ENCODE measurements at places on chromosomes 5 and 9. TPM values are rescaled to one million over a fixed set of nuclear protein-coding genes. Genes with fewer than 3 reads are reported as not detected.

- H3K4me1 ChIP-seq: peaks cover 25% of the 10 kb centered on the region
- peak overlapping the region; percentile 79 for H3K4me3 ChIP-seq
- H3K36me3 ChIP-seq: no peaks in the 10 kb centered on the region
- H3K27ac ChIP-seq: peak overlapping the region; percentile 86
- no peaks in the 10 kb centered on the region for H3K27me3 ChIP-seq
These were observed 659 bp downstream of the RAI14 start for GRCh38 chr5:34656700-34657273.

DNA sequence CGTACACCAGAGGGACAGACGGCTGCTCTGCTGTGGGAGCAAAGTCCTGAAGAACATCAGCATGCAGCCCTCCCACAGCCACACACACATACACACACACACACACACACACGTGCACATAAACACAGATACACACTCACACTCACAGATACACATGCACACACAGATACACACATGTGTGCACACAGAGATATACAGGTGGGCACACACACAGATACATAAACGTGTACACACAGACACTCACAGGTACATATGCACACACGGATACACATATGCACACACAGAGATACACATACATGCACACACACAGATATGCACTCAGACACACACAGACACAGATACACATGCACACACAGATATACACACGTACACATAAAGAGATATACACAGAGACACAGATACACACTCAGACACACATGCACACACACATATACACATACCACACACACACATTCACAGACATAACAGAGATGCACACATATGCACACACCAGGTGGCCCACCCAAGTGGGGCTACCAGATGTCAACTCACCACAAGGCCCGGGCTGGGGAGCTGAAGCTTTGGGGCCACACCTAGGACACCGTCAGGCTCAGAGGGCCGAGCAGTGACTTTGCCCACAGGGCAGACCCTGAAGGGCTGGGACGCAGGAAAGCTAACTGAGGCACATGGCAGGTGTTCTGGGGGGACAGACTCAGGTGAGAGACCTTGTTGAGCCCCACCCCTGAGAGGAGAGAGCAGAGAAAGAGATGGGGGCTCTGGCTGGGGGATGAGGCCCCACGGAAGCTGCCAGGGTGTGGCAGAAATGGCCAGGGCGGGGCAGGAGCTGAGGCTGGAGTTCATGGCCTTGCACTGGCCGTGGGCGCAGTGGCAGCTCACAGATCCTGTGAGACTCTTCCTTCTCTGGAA is 148.6 kb upstream of the PPP1R26 start:
- no peak for DNase-seq
- H3K4me1 ChIP-seq: no peaks in the 10 kb centered on the region
- H3K27ac ChIP-seq: no peak overlapping the region
- no peak overlapping the region for H3K4me3 ChIP-seq
- H3K27me3 ChIP-seq: no peaks in the 10 kb centered on the region
- H3K36me3 ChIP-seq: no peaks in the 10 kb centered on the region

The MSX2 gene
- 2.6 TPM for total RNA-seq

DNA sequence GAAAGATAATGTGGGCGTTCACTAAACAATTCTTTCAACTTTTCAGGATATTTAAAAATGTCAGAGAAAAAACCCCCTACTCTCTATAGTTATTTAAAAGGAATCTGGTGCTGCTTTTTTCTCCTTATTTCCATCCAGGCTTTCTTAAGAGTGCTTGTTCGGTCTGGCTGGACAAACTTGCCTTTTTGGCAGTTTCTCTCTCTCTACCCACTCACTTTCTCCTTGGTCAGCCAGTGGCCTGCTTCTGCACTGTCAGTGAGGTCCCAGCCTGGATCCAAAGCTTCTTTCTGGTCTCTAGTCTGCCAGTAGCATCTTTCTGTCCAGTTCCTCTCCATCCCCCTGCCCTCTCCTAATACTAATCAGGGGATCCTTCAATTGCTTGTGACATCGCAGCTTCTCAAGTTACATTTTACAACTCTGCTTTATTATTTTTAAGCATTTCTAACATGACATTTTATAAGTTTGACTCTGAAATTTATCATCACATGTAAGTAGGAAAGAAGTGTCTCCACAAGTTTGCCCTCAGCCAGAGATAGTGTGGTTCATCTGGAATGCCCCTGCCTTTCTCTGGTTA is 50.4 kb downstream of the PIK3R1 start:
- H3K4me1 ChIP-seq: no peaks in the 10 kb centered on the region
- no peaks in the 10 kb centered on the region for H3K27me3 ChIP-seq

GRCh38 chr5:41966401-41967105 is 41.5 kb downstream of the FBXO4 start:
- no peaks in the 10 kb centered on the region for H3K36me3 ChIP-seq
- no peak overlapping the region for H3K4me3 ChIP-seq
- H3K27ac ChIP-seq: no peak overlapping the region
- H3K27me3 ChIP-seq: no peaks in the 10 kb centered on the region

The ALDH1A1 gene
- 24.0 TPM for total RNA-seq

The LCN2 gene
- total RNA-seq: not detected

The PTPRD gene
- 5.5 TPM for total RNA-seq

- no peaks in the 10 kb centered on the region for H3K4me1 ChIP-seq
- H3K4me3 ChIP-seq: no peak overlapping the region
- no peaks in the 10 kb centered on the region for H3K36me3 ChIP-seq
- DNase-seq: no peak
- no peak overlapping the region for H3K27ac ChIP-seq
These were observed 38.3 kb upstream of the KCNV2 start for GRCh38 chr9:2679011-2679410.

DNA sequence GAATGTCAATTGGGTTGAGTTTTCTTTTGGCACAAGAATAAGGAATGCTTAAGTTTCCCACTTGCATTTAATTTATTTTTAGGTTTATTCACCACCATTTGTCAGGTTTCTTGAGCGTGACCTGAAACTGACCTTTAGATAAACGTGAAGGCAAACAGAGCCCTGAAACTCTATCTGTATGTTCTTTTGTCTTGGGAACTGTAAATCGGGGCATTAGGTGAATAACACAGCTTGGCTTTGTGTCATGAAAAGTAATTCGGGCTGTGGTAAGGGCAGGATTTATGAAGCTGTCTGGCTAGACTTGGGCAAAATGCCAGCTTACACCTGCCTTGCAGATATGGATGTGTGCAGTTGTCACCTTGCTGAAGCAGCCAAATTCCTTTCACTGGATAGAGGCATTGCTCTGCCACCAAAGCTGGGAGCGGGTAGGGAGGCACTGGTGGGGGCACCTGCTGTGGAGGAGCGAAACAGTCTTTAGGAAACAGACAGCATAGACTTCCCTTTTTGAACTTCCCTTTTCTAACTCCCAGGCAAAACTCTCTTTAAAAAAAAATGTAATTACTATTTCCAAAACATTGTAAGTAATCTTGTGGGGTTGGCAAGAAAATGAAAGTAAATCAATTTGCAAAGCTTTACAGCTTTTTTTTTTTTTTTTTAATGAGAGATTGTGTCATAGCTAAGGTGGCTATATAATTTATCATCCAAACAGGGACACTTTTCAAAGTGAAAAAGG is 545.2 kb downstream of the CSNK1G3 start:
- no peaks in the 10 kb centered on the region for H3K27me3 ChIP-seq
- no peak overlapping the region for H3K27ac ChIP-seq
- no peaks in the 10 kb centered on the region for H3K36me3 ChIP-seq
- no peaks in the 10 kb centered on the region for H3K4me1 ChIP-seq

DNA sequence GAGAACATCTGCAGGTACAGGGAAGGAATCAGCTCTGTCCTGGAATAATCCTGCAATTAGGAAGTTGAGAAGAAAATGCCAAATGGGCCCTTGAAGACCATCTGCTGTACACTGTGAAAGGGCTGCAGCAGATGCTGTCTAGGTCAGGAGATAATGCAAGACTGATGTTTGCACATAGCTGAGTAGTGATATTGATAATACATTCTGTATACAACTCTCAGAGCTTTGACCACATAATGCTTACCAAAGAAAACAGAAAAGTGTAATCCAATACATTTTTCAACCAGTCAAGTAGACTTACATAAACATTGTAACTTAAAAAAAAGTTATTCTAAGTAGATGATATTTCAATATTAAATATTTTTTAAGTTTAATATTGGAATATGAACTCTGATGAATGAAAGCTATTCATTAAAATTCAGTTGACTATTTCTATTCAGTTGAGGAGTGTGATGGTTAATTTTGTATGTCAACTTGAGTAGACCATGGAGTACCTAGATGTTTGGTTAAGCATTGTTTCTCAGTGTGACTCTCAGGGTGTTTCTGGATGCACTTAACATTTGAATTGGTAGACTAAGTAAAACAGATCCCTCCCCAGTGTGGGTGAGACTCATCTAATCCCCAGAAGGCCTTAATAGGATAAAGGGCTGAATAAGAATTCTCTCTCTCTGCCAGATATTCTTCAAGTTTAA is 380.1 kb upstream of the PRR16 start:
- peaks cover 2% of the 10 kb centered on the region for H3K4me1 ChIP-seq
- H3K27ac ChIP-seq: no peak overlapping the region

DNA sequence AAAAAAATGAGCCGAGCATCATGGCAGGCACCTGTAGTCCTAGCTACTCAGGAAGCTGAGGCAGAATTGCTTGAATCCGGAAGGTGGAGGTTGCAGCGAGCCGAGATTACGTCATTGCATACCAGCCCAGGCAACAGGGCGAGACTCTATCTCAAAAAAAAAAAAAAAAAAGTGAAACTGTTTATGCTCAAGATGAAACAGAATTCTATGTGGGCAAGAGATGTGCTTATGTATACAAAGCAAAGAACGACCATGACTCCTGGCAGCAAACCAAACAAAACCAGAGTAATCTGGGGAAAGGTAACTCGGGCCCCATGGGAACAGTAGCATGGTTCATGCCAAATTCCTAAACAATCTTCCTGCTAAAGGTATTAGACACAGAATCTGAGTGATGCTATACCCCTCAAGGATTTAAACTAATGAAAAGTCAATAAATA is 32.6 kb upstream of the PLAC8L1 start:
- no peak for DNase-seq
- no peaks in the 10 kb centered on the region for H3K4me1 ChIP-seq
- peaks cover 55% of the 10 kb centered on the region for H3K36me3 ChIP-seq

- no peak for DNase-seq
- no peak overlapping the region for H3K4me3 ChIP-seq
- no peaks in the 10 kb centered on the region for H3K4me1 ChIP-seq
- no peaks in the 10 kb centered on the region for H3K27me3 ChIP-seq
- H3K36me3 ChIP-seq: no peaks in the 10 kb centered on the region
These were observed 175.0 kb downstream of the CARTPT start for GRCh38 chr5:71894091-71894490.

DNA sequence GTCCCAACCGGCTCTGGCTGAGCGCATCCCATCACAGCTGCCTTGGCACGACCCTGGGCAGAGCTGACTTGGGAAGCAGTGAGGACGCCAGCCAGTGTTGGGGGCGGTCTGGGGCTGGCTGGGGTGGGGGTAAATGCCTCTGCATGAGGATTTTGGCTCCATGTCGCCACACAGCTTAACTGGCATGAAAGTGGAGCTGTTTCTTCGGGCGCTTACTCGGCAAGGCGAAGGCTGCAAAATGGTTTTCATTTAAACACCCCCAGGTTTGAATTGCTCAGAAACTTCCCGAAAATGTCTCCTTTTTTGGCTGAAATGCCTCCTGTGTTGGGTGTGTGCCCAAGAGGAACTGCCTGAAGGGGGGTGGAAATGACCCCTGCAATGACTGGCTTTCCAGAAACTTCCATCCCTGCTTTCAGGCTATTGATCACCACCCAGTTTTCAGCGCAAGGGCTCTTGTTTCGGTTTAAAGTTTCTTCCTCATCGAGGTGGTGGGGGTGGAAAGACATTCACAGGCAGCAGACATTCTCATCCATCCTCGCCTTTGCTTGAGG is 38.3 kb downstream of the PTGES start:
- DNase-seq: no peak
- peaks cover 12% of the 10 kb centered on the region for H3K4me1 ChIP-seq
- no peak overlapping the region for H3K4me3 ChIP-seq
